ENCODE measurements at places on chromosomes 2 and 18.

DNA sequence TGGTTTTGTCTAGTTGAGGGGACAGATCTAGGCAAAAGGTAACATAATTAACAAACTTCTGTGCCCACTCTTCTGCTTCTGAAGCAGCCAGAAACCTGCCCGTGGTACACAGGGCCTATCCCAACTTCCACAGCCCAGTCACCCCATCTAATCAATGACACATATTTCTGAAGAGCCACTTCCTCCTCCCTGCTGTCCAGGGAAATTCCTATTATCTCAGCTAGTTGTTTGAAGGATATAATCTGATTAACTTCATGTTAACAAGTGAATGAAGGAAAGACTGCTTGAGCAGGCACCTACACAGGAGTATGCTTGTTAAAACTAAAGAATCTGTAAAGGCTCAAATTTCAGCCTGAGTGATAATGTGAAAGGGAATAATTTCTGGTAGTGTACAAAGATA lies 61.4 kb downstream of the CCDC148 start:
- no peak for DNase-seq

DNA sequence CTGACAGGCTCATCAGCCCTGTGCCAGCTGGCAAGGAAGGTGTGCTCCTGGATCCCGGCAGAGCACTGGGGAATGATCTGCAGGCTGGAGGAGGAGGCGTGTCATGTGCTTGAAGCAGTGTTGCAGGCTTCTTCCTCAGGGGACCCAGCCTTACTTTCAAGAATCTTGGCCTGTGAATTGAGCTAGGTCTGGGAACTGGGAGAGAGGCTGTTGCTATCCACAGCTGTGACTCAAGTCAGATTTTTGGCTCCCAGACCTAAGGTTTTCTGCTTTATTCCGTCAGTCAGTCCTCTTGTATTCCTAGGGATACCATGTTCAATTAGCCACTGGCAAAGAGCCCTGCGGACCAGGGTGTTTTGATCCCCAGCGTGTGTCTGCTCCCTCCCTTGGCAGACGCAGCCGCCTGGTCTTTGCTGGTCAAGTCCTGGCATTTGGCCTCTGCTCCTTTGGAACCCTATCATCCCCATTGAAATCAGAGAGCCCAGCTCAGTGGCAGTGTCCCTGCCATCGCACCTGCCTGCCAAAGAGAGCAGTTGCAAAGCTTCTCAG lies 32.4 kb downstream of the ASB1 start:
- DNase-seq, result no peak

GRCh38 chr2:189022492-189022891 lies 48.3 kb downstream of the COL3A1 start:
- DNase-seq, result no peak

- no peak for DNase-seq
Measured at GRCh38 chr2:102544182-102544581, 71.2 kb downstream of the SLC9A4 start.

Measured in chondrocyte (in vitro differentiated cells).